ENCODE measurements at places on chromosomes 7 and 10.

- DNase-seq = no peak
These were observed 296.2 kb upstream of the SMIM30 start for GRCh38 chr7:113414401-113415035.

- no peak for DNase-seq
These were observed 23.3 kb upstream of the MEST start for GRCh38 chr7:130468612-130469011.

DNA sequence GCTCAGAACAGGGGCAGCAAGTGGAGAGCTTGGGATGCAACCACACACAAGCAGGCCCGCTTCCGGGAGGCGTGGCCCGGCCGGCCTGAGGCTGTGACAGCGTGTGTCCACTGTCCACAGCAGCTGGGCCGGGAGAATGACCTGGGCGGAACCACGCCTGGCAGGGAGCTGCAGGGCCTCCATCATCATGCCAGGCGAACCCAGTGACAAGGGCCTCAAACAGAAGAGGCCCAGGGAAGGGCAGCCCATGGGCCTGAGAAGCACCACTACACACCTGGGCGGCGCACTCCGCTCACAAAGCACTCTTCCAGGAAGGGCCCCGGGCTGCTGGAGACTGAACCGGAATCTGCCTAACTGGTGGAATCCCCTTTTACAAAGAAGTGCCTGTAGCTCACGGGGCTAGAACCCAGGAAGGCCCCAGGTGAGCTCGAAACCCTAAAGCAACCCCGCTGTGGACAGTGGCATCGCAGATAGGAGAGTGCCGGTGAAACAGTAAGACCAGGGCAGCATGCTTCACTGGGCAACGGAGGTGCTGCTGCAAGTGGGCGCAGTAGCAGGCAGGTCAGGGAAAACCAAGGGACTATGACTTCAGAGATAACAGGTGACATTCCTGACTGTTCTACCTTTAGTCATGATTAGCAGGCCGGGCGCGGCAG lies 66.0 kb downstream of the MAD1L1 start:
- DNase-seq = no peak

DNA sequence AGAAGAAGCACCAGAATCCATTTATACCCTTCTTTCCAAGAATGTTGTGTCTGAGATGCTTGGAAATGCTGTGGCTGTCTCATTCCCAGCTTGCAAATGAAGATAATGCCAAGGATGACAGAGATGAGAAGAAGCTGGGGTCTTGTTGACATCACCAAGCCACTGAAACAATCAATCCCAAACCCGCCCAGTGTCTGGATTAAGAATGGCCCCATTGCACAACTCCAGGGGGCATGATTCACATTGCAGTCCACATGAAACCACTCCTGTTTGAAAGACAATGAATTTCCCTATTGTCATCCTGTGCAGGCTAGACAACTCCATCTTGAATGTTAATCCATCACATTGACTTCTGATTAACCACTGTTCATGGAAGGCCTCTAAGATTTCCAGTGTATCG lies 28.6 kb downstream of the SORBS1 start:
- no peak for DNase-seq

- no peak for DNase-seq
These were observed 78.9 kb downstream of the ALOX5 start for GRCh38 chr10:45452743-45453452.

GRCh38 chr10:104329735-104330134 lies 8.5 kb downstream of the ITPRIP start:
- DNase-seq = no peak

GRCh38 chr7:29548823-29549222 lies 14.8 kb upstream of the PRR15 start:
- no peak for DNase-seq

DNA sequence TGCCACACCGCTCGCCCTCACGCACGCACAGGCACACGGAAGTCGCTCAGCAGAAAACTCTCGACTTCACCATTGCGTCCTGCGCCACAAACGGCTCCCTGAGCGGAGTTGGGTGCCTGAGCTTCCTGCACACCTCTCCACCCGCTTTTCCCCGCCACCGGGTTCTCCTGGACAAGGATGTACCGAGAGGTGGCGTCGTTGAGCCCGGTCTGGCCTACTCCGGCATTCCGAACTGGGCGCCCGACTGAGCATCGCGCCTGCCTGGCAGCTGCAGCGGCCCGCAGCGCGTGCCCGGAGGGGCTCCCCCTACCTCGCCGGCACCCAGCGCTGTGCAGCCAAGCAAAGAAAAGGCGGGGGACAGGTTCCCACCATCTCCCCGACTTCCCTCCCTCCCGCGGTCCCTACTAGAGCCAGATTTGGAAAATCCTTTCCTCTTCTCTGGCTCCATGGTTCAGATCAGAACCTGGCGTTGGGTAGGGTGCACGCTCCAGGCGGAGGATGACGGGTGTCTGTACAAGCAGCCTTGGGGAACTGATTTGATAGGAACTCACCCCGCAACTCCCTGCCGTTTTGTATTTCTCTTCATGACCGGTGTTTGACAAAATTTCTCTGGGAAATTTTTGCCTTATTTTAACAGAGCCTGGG lies 1.7 kb downstream of the SORCS3 start:
- no peak for DNase-seq

DNA sequence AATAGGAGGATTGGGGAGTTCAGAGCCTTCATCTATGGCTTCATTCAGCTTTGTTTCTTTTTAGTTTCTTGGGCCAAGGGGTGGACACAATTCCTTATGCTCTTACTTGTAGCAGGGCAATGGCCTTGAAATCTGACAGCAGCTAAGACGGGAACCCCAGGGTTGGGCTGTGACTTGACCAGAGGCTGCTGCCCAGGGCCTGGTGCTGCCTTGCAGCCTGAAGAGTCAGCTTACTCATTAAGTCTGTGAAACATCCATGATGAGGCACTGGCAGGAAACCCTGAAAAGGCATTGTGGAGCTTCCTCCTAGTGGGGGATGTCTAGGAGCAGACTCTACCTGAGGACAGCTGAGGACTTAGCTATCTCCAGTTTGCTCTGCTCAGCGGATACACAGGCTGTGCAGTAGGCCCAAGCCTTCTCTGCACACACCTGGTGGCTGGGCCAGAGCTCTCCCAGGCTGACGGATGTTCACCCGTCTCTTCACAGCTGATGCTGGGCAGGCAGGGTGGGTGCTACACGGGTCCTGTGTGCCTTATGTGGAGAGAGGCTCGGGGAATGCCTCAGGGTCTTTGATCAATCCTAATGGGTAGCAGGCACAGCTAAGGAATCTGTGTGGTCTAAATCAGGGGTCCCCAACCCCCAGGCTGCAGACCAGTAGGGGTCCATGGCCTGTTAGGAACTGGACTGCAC lies 17.8 kb downstream of the CXCL12 start:
- no peak for DNase-seq

GRCh38 chr10:77116904-77117303 lies 520.7 kb downstream of the KCNMA1 start:
- no peak for DNase-seq

GRCh38 chr7:90209776-90210175 lies 1.8 kb upstream of the STEAP2 start:
- DNase-seq = peak; percentile 23

- DNase-seq = peak; percentile 51
These were observed 682.7 kb upstream of the IGFBP3 start for GRCh38 chr7:46603780-46604179.

DNA sequence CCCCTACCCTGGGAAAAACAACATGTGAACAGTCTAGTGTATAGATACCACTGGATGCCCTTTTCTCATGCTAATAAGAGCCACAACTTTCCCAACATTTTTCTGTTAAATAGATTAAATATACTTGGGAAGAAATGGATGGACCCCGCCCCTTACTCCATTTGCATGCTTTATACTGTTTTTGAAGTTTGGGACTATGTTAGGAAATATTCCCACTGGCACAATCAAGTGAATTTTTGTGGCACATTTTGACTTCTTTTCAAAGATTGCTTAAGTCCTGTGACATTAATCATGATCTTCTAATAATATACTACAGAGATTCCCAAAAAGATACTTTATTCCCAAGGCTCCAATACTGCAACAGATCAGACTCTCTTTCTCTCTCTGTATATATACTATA lies 216.6 kb downstream of the TWIST1 start:
- no peak for DNase-seq

GRCh38 chr10:4885162-4885561 lies 59.2 kb downstream of the AKR1E2 start:
- DNase-seq = no peak

DNA sequence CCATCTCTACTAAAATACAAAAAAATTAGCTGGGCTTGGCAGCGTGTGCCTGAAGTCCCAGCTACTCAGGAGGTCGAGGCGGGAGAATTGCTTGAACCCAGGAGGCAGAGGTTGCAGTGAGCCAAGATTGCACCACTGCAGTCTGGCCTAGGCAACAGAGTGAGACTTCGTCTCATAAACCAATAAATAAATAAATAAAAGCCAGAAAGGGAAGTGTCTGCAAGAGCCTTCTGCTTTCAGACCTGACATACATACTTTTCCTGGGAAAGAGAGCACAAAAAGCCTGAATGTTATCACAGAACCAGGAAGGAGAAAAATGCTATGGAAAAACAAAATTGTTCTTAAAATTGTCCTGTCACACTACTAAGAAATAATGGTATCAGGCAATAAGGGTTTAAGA lies 4.1 kb upstream of the KIF5B start:
- no peak for DNase-seq

DNA sequence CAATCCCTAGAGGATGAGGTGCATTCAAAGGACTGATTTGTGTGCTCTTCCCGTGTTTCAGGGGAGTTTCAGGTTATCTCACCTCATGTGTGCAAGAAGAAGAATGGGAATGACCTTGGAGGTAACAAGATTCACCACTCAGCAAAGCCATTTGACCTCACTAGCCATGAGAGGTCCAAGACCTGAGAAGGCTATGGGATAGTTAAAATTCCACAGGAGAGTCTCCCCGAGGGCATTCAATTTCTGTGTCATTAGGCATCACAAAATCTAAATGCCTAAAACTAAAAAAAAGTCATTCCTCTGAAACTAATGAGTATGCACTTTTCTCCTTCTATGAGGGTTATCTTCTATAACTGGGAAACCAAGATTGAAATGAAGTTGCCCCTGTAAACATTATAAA lies 433.4 kb downstream of the KCNMA1 start:
- no peak for DNase-seq

DNA sequence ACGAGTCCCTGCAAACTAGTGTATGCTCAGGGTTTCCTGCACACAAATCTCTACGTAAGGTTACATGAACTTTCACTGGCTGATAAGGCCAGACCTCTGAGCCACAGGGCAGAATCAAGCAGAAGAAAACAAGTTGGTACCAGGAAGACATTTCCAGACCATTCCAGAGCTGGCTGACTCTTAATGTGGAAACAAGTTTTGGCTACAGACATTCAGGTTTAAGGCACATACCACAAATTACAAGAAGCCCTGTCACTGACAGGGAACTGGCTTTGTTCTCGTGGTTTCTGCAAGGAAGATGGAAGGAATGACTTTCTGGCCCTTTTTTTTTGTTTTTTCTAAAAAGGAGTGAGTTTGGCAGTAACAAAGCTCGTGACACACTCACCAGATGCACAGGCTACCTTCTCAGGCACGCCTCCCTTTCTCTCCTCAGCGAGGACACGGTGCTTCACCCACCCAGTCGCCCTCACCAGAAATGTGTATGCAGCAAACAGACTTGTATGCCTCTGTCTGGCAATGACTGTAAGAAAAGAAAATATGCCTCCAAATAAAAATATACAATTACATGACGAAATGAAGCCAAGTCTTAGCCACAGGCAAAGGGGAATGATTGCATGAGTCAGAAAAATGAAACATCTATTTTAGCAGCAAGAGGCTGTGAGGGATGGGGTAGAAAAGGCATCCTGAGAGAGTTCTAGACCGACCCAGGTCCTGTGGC lies 22.6 kb downstream of the PLAC9 start:
- DNase-seq = peak; percentile 79

DNA sequence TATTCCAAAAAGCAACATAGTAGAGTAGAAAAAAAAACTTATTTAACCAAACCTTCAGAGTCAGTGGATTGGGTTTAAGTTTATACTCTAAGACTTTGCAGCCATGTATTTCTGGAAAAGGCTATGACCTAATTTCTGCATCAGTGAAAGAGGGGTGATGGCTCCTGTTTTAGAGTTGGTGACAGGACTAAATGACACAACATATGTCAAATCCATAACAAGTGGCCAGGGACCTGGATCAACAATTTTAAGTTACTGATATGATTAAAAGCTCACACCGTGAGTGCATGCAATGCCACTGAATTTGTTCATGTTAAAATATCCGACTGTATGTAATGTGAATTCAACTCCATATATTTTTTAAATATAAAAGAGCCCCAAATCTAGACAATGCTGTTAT lies 390.6 kb downstream of the TNS3 start:
- DNase-seq = no peak

DNA sequence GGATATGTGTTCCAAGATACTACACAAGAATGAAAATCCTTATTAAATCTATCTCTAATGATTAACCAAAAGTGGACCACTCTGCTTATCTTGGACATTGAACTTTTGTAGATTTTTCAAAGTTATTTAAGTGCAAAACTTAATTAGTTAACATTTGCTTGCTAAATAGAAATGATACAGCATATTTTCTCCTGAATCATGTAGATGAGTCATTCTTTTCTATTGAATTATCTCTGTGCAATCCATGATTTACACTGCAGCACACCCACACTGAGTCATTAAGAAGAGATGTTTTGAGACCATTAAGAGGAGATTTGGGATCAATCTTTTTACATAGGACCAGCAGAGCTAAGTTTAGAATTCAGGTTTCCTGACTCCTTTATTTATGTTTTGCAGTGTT lies 6.6 kb upstream of the ABCC2 start:
- peak; percentile 78 for DNase-seq

DNA sequence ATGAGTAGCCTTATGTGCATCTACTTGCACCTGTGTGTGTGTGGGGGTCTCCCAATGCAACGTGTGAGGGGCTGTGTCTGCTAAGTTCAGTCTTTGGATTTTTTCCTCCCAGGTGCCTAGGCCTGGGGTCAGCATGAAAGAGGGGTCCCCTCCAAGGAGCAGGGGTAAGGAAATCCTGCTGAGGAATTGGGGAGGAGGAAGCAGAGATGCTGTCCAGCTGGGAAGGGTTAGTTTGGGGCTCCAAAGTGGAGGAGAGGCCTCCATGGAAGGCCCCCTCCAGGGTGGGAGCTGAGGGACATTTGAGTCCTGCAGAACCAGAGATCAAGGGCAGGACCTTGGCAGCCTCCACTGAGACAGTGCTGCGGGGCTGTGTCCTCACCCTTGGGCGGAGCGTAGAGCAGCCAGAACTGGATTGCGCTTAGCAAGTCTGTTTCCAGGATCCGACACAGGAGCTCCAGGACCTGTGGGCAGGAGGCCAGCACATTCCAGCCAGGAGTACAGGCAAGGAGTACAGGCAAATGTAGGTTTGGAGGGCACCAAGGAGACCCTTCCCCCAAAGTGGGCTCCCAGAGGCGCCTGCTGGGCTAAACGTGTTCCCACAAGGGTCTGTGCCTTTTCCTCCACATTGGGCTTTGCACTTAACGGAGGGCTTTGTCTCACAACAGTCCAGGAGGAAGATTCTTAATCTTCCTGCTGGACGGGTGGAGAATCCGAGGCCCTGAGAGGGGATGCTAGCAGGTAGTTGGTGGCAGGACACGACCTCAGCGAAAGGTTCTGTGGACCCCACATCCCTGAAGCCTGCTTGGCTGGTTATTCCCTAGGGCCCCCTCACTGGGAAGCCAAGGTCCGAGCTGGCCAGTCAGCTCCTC lies 10.1 kb downstream of the TBATA start:
- DNase-seq = no peak

Data from fibroblast of the conjunctiva (primary cell).